A549 treated with AZD2906 at 1 μM for 4 hours (cell line): ENCODE measurements at places on chromosomes 4 and X. TPM values are rescaled to one million over a fixed set of nuclear protein-coding genes. Genes with fewer than 3 reads are reported as not detected.

Gene FRMD7
- total RNA-seq = not detected in 5 replicates

Gene GPR143
- 0.21 to 0.49 TPM (median 0.34 TPM) in 5 replicates for total RNA-seq

Gene EVC2
- total RNA-seq = 1.7 to 1.9 TPM (median 1.8 TPM) in 5 replicates

Gene OPRPN
- not detected in 5 replicates for total RNA-seq
